ENCODE measurements at places on chromosomes 5 and 9.

DNA sequence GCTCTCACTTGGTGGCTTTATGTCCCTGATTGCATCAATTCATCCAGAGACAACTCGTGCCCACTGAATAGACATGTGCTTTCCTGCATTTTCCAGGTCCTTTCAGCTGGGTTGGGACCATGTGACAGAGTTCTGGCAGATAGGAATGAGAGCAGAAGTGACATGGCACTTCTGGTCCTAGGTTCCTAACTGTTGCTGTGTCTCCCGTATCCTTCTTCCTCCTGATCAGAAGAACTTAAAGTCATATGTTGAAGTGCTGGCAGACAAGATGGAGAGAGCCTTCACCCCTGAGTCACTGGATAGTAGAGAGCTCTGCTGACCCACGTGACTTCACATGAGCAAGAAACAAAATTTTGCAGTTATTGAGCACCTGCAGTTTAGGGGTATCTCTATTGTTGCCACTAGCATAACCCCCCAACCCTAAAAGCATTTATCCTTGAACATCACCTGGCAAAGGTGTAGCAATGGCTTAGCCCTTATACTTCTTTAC, 80.0 kb downstream of the NREP start:
- DNase-seq, result no peak

GRCh38 chr5:63101870-63102269, 523.3 kb downstream of the LRRC70 start:
- no peak for DNase-seq

DNA sequence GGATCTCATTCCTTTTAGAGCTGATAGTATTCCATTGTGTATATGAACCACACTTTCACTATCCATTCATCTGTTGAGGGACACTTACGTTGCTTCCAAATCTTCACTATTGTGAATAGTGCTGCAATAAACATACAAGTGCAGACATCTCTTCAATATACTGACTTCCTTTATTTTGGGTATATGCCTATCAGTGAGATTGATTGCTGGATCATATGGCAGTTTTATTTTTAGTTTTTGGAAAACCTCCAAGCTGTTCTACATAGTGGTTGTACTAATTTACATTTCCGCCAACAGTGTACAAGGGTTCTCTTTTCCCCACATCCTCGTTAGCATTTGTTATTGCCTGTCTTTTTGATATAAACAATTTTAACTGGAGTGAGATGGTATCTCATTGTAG, 33.8 kb upstream of the LECT2 start:
- no peak for DNase-seq

- DNase-seq, result no peak
Observed at GRCh38 chr5:90640484-90641059, 82.0 kb downstream of the ADGRV1 start.

- DNase-seq, result no peak
Observed at GRCh38 chr9:92714787-92715487, 45.0 kb upstream of the IPPK start.

DNA sequence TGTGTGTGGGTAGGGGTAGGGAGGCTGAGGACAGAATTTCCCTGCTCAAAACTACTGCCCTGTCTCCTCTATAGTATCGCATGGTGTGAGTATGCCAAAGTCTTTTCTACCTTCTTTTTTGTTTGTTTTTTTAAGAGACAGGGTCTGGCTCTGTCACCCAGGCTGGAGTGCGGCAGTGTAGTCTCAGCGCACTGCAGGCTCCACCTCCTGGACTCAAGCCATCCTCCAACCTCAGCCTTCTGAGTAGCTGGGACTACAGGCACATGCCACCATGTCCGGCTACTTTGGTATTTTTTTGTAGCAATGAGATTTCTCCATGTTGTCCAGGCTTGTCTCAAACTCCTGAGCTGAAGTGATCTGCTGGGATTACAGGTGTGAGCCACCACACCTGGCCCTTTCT, 2.5 kb downstream of the SRP19 start:
- no peak for DNase-seq

- peak; percentile 80 for DNase-seq
Observed at GRCh38 chr5:139844472-139845145, 49.0 kb downstream of the PSD2 start.
